NCI-H2227 treated with DMSO at 0.1 percent for 48 hours (cell line): ENCODE measurements at places on chromosomes 4 and X.

GRCh38 chrX:47562615-47563243 is 1.7 kb downstream of the ARAF start:
- DNase-seq, result peak; percentile 25

GRCh38 chrX:109830704-109831206 is 97.7 kb upstream of the ACSL4 start:
- no peak for DNase-seq

DNA sequence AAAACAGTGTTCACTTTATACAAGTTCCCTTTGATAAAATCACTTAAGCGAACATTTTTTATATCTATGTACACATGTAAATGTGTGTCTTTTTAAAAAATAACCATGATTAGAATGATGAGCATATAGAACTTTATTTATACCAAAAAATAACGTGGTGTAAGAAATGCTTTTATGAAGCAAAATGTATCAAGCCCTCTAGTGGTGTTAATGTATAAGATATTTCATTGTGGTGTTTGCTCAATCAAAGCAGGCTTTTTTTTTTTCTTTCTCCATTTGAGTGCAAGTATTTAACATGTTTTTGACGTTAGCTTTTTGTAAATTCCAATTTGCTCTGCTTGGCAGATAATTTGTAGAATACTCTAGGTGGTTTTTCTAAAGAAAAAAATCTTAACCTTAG is 2092.4 kb upstream of the TENM3 start:
- peak; percentile 36 for DNase-seq

DNA sequence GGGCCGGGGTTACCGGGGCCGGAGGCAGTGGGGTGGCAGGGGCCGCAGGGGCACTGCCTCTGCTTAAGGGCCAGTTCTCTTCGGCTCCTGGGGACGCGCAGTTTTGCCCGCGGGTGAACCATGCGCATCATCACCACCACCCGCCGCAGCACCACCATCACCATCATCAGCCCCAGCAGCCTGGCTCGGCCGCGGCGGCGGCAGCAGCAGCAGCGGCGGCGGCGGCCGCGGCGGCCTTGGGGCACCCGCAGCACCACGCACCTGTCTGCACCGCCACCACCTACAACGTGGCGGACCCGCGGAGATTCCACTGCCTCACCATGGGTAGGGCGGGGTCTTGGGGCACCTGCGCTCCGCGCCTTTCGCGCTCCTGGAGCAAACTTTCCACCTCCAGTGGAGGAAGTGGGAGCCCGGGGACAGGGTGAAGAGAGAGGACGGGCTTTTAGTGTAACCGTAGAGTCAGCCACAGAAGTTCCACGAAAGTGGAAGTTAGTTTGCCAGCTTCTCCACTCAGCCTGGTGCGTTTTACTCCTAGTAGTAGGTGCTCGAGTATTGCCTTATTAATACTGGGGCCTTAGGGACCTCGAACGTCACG is 729 bp downstream of the GSX2 start:
- DNase-seq, result no peak

DNA sequence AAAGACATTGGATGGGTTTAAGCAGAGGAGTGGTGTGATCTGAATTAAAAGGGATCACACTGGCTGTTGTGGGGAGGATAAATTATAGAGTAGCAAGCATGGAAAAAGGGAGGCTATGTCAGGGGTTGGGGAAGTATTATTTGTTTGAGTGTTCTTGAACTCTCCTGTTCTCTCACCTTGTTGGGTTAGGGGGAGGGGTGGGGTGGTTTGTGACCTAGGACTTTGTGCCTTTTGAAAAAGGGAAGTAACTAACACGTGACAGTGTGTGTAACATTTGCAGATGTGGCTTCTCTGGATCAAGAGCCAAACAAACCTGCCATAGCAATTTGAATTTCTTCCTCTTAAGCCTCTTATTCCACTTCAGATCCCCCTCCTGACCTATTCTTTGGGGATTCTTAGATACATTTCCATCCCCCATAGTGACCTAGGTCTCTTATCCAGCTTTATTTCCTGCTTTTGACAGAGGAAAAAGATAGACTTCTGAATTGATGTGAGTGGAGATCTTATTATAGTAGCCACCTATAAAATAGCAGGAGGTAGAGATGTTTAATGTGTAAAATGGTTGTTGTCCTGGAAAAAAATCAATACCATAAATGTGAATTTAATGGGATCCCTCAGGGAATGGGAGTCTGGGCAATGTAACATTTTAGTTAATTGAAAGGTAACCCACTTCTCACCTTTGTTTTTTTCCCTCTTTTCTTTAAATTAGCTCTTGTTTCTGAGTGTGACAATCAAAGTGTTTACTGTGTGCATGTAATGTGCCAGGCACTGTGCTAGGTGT is 120.4 kb downstream of the CT47B1 start:
- DNase-seq, result peak; percentile 56

DNA sequence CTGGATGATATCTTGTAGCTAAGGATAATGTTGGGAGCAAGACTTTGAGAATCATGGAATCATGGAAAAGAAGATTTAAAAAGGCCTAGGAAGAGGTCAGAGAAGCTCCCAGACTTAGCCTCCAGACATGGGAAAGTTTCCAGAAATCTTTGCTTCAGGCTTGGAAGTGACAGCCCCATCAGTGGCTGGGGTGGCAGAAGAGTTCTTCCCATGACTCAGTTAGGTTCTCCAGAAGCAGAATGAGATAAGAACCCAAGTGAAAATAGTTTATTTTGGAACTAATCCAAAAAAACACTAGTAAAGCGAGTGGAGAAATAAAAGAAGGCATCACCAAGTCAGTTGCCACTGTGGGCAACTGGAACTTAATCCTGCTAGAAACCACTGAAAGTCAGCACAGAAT is 506.9 kb downstream of the MID1IP1 start:
- no peak for DNase-seq

- DNase-seq, result no peak
These were observed 21.3 kb downstream of the IL15 start for GRCh38 chr4:141657550-141658250.

- DNase-seq, result peak; percentile 47
These were observed 35.7 kb upstream of the GABRQ start for GRCh38 chrX:152601848-152602616.

DNA sequence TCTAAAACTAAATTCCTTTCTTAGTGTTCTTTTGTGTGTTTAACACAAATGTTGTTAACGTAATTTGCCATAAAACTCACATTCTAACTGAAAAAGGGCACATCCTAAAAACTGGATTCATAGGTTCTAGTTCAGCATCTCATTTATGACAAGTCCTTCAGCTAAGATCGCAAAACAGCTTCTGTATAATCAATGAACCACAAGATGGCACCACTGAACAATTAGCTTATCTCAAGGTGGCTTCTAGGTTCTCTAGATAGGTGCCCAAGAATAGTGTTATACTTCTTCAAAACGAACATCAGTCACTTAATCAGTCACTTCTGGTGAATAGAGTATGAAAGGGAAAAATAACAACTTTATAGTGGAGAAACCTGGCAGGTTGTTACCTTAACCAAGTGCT is 54.3 kb downstream of the NRK start:
- peak; percentile 37 for DNase-seq

DNA sequence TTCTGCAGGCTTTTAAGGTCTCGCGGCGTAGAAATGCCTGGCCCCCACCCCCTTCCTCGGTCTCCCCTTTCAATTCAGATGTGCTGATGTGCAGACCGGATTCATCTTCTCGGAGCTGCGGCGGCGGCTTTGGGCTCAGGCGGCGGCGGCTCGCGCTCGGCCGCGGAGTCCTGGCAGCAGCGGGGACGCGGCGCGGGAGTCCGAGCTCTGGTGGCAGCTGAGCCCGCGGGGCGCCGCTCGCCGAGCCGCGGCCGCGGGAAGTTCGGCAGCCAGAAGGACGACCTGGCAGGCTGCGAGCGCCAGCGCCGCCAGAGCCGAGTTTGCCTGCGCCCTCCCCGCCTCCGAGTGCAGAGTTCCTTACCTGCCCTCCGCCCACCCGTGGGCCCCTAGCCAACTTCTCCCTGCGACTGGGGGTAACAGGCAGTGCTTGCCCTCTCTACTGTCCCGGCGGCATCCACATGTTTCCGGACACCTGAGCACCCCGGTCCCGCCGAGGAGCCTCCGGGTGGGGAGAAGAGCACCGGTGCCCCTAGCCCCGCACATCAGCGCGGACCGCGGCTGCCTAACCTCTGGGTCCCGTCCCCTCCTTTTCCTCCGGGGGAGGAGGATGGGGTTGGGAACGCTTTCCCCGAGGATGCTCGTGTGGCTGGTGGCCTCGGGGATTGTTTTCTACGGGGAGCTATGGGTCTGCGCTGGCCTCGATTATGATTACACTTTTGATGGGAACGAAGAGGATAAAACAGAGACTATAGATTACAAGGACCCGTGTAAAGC is 448 bp downstream of the TLL1 start:
- DNase-seq, result no peak

DNA sequence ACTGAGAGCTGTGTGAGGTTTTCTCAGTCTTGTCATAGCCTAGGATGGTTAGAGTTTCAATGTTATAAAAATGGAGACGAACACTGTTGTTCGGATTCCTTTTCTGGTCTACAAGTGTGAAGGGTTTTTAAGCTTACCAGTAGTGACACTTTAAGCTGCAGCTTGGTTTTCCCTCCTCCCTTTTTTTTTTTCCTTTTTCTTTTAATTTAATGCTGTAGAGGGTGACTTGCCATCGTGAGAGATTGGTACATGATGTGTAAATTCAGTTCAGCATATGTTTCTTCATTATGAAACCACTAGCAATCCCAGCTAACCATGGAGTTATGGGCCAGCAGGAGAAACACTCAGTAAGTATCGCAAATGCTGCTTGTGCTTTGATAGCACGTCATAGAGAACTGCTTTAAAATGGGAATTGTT is 165.0 kb downstream of the RAPGEF2 start:
- DNase-seq, result no peak
